ENCODE measurements at places on chromosomes 1 and 21. TPM values are rescaled to one million over a fixed set of nuclear protein-coding genes. Genes with fewer than 3 reads are reported as not detected.

Gene SERTAD4
- 4.7 TPM for total RNA-seq

Gene YIPF1
- 22.0 TPM for total RNA-seq

Gene CD53
- total RNA-seq: not detected

Gene SH2D5
- total RNA-seq: not detected

Gene ACP6
- 2.4 TPM for total RNA-seq

Gene NPL
- total RNA-seq: 1.3 TPM

Gene IL12RB2
- not detected for total RNA-seq

Gene SSU72
- 57.3 TPM for total RNA-seq

Gene CRP
- not detected for total RNA-seq

Gene HSD3B1
- total RNA-seq: not detected

Gene APCS
- not detected for total RNA-seq

Gene PYCR2
- 28.2 TPM for total RNA-seq
